ENCODE measurements at places on chromosomes 6 and 20.
A peak's percentile ranks its signal among the peaks of the same experiment; 100 is the strongest.

GRCh38 chr6:17446713-17447112 is 53.3 kb downstream of the CAP2 start:
- DNase-seq: no peak

- no peak for DNase-seq
These were observed 53.5 kb upstream of the PLCB1 start for GRCh38 chr20:8078528-8078914.

DNA sequence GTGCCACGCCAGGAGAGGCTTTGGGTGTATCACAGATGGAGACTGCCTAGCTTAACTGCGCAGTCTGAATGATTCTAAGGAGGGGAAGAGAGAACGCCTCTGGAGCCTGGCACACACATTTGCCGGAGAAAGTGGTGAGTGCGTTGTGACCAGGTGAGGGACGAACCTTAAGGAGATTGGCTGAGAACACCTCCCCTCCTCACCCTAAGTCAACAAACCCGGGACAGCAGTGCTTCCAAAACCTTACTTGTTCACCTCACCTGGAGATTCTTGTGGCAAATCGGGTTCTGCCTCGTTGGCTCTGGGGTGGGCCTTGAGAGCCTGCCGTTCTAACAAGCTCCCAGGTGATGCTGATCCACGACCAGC is 9.4 kb downstream of the SYNJ2 start:
- no peak for DNase-seq

DNA sequence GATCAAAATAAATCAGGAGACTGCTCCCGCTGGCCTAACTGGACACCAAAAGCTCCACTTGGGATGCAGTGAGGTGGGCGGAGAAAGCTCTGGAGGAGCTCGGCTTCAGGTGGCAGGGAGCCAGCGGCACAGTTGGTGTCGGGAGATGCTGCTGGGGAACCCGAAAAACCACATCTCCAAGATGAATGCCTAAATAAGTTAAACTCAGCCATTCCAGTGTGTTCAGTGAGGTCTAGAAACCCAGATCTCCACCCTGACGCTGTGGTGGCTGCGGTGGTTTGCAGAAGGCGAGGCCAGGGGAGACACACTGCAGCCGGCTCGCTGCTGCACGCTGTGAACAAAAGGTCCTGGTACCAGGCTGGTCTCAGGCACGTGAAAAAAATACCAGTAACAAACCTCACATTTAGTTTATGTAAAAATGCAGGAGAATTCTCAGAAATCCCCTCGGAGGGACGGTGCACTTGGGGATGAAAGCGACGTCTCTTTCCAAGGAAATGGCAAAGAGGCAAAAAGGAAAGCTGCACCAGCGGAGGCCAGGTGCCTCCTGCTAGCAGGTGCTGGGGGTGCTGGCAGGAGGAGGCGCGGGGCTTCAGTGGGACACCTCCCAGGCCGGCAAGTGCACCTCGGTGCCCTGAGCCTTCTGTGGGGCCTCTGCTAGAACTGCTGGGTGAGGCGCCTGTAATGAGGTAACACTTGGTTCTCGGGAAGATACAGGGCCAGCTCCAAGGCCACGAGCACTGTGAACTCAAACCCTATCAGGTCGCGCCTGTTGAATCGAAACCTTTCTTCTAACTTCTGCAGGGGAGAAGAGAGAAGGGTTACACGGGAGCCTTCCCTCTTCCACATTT is 3.6 kb downstream of the RPS21 start:
- DNase-seq: no peak

DNA sequence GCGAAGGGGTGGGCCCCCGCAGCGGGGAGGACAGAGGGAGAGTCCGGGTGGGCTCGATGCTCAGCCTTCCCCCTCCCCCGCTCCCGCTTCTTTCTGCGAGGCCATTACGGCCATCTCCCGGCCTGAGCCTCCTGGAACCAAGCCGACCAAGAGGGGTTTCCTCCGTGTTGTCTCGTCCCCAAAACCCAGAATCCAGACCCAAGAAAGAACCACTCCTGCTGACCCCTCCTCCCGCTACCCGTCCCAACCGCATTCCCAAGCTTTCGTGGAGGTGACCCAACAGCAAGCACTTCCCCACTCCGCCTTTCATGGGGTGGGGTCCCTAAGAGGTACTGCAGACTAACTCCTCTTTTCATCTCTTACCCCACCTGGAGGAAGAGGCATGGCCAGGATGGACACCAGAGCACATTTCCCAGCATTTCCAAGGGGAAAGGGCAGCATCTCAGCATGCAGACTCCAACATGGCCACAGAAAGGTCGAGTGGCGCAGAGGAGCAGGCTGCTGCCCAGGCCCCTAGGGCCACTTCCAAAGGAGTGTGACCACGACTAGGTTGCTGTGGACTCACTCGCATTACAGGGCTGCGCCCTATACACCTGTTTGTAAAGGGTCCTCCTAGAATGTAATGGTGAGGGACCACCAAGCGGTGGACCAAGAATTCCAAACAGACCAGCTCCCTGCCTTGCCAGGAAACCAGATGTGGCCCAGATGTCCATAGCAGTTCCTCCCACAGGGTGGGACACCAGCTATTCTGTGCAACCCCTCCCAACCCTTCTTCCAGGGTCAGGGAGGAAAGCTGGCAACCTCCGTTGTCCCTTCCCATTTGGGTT is 53.4 kb downstream of the MRPL14 start:
- DNase-seq: peak; percentile 51

DNA sequence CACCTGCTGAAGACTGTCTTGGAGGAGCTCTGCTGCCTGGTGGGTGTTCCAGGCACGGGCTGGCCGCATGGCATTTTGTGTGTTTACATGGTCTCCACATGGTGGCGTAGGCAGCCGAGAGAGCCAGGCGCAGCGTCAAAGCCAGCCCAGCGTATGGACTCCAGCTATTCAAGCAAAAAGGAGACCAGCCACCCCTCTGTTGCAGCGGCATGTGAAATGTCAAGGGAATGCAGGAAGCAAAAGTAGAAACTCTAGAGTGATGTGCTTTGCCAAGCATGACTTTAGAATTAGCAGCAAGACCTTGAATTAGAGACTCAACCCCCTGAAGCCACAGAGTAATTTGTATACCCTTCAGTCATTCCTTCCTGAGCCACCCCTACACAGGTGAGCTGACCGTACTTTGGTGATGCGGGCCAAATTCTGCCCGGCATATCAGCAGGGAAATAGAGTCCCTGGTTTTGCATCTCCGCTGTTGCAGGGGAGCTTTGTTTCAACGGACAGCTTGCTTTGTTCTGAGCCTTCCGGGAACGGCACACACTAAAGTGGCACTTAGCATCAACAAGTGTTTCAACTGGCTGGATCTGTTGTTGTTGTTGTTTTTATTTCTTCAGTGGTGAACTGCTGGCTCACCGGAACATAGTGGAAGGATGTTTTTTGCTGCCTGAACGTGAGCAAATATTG is 48.5 kb downstream of the FNDC1 start:
- peak; percentile 46 for DNase-seq

DNA sequence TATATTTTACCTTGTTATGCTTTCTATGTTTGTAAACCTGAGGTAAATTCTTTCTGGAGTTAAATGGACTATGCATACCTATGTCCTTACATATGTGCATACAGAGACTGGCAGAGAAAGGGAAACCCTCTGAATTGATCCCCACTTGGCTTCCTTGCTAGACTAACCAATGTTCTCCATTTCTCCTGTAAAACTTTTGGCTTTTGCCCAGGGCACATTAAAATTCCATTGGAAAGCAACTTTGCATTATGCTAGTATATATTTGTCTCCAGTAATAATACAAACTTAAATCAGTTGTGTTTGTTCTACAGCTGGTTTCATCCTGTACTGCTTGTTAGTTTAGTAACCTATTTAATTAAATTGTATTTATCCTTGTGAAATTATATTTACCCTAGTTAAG is 646.0 kb upstream of the MARCKS start:
- no peak for DNase-seq

DNA sequence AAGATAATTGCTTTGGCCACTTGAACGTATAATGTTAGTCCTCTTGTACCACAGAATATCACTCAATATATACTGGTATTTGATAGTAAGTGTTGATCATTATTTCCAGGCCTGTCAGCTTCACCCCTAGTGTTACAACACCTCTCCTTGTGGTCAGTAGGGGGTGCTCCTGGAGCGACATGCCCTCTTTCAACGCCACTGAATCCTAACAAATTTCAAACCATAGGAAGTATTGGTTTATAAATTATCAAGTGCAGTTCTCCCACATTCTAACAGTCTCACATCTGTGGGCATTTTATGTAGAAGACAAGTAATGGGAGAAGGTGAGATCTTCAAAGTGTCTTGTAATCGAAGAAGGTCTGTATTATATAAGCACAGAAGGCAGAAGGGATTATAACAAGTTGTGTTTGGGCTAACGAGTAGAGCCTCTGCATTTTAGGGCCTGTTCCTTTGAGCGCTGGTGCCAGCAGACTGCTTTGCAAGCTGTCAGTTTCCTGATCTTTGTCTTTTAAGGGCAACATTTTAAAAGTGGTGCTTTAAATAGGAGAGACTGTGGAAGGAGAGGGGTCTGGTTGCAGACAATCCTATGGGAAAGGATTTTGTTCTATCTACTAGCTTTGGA is 57.1 kb upstream of the CEP162 start:
- DNase-seq: no peak

GRCh38 chr6:143515061-143515760 is 3.7 kb upstream of the FUCA2 start:
- DNase-seq: no peak

- DNase-seq: no peak
These were observed 93.1 kb downstream of the BMP5 start for GRCh38 chr6:55782275-55782674.

GRCh38 chr20:4471221-4471620 is 250.5 kb upstream of the PRND start:
- DNase-seq: no peak

GRCh38 chr6:149079456-149079855 is 238.1 kb upstream of the TAB2 start:
- DNase-seq: no peak

DNA sequence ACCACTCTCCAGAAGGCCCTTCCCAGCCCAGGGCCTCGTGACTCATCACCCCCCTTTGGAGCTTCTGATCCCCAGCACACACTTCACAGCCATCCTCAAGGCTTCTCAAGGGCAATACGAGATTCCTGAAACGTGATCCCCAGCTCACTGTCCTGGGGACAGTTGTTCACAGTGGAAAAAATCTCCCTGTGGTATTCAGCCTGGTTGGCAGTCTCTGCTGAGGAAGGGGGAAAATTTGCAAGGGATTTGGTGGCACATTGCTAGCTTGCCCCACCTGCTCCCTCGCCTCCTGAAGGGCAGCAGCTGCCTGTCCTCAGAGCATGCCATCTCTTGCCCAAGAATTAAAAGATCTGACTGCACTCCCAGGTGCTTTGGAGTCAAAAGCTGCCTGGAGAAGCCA is 20.7 kb upstream of the PKHD1 start:
- no peak for DNase-seq

GRCh38 chr6:143064951-143065683 is 4.4 kb downstream of the AIG1 start:
- no peak for DNase-seq

Measured in HuH-7.5 (cell line).